ENCODE measurements at places on chromosomes 2 and 18. TPM values are rescaled to one million over a fixed set of nuclear protein-coding genes. Genes with fewer than 3 reads are reported as not detected.

Gene SNX17
- total RNA-seq, result 150 TPM

Gene NFATC1
- 5.1 TPM for total RNA-seq

Gene CNGA3
- total RNA-seq, result 0.06 TPM

Gene ANKRD29
- 13.3 TPM for total RNA-seq

Gene SERPINB4
- total RNA-seq, result not detected

Gene SGPP2
- 0.33 TPM for total RNA-seq

Gene ASB18
- total RNA-seq, result not detected

Gene CTAGE1
- total RNA-seq, result not detected

Gene IL1RL1
- 1.1 TPM for total RNA-seq

Gene SPDYA
- 0.14 TPM for total RNA-seq
